ENCODE measurements at places on chromosomes 3 and 15.

GRCh38 chr3:37859908-37860199, 1.8 kb upstream of the CTDSPL start:
- no peak for DNase-seq

DNA sequence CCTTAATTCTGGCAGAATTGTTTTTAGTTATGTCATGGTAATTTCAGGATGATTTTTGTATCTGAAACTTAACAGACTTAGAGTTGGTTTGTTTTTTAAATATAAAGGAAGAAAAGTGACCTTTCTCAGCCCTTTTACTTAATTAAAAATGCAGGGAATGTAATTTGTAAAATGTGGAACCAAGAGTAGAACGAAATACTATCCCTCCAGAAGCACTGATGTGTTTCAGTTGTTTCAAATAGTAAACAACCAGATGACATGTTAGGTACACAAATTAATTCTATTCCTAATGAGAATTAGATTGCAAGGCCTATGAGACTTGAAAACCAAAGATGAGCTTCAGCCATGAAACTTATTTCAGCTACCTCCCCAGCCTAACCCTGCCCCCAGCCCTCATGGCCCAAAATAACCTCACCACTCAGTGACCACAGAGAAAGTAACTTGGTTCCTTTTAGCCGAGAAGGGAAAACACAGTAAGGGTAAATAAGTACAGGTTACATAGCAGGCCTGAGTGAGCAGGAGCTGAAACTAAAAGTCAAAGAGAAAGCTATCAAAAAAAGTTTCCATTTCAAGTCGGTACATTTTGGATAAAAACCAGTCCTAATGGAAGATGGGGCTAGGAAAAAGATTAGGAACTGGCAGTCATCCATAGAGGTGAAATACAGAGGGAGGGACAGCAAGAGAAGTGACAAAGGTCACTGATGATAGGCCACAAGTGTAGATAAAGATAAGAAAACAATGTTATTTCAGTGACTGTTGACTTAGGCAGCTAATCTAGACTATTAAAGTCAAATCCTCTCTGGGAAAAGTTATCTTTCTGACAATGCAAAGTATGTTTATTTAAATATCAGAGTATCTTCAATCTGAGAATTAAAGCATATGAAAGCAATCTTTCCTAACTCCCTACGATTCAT, 23.2 kb downstream of the SENP8 start:
- no peak for DNase-seq

- DNase-seq = no peak
Measured at GRCh38 chr15:88061452-88061851, 195.1 kb downstream of the NTRK3 start.

GRCh38 chr3:188863999-188864406, 307.8 kb upstream of the TPRG1 start:
- DNase-seq = no peak

DNA sequence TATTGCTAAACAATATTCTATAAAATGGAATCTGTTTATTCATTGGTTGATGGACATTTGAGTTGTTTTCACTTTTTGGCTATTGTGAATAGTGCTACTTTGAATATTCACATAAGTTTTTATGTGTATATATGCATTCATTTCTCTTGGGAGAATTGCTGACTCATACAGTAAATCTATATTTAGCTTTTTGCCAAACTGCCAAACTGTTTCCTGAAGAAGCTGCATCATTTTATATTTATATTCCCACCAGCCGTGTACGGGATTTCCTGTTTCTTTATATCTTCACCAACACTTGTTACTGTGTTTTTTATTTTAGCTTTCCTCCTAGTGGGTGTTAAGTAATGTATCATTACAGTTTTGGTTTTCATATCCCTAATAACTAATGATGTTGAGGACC, 12.5 kb upstream of the TCAIM start:
- no peak for DNase-seq

GRCh38 chr3:9078561-9079240, 115.4 kb upstream of the RAD18 start:
- no peak for DNase-seq

- no peak for DNase-seq
Measured at GRCh38 chr3:112143689-112144088, 10.6 kb upstream of the GCSAM start.

DNA sequence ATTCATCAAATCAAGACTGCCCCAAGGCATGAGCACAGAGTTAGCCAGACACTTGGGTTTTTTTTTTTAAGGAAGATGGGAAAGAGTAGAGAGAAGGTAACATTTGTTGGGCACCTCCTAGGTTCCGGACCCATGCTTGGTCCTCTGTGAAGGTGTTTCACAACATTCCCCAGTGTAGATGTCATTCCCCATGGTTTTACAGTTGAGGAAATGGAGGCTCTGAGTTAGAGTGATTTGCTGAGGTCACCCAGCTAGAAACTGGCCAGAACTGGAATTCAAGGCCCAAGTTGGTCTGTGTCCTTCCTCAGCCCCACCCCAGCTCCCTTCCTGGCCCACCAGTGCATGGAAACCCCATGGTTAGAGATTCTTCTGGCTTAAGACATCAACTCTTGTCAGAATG, 19.9 kb downstream of the WNT7A start:
- DNase-seq = no peak

- DNase-seq = no peak
Measured at GRCh38 chr3:182789371-182789770, 3.9 kb upstream of the ATP11B start.

DNA sequence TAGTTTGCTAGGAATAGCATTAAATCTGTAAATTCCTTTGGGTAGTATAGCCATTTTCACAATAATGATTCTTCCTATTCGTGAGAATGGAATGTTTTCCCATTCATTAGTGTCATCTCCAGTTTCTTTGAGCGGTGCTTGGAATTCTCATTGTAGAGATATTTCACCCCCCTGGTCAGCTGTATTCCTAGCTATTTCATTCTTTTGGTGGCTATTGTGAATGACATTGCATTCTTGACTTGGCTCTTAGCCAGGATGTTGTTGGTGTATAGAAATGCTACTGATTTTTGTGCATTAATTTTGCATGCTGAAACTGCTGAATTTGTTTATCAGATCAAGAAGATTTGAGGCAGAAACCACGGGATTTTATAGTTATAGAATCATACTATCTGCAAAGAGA, 690.5 kb upstream of the ALCAM start:
- DNase-seq = no peak

- no peak for DNase-seq
Measured at GRCh38 chr15:53658827-53659555, 100.5 kb downstream of the WDR72 start.

DNA sequence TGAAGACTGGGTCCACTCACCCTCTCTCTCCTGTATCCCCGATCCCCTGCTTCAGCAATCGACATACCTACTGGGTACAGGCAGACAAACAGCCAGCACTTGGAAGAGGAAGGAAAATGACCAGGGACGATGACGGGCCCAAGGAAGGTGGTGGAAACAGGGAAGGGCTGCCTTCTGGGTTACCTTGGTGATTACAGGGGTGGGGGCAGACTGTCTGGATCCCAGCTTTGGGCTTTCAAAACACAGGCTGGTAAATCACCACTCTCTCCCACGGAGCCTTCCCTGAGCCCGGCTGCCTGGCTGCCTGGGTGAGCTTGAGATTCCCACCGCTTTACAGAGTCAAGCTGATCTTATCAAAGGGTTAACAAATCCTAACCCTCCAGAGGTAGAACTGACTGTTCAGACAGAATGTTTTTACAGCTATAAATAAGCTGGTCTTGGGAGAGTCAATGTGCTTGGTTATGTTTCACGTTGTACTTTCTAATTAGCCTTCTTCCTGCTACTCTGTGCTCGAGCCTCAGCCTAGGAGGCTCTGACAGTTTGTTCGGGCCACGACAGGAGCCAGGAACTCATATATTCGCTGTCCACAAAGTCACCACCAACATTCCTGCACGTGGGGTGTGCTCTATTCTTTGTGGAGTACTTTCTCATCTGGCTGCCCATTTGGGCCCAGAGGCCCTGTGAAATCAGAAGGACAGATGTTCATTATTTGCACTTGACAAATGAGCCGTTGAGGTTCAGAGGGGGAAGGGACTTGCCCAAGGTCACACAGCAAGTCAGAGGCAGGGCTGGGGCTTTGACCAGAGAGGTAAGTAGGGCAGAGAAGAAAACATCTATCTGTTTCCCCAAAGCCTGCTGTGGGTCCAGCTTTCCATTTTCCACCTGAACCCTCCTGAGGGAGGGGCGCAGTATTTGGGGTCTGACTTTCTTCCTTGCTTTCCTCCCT, 63.5 kb downstream of the FEM1B start:
- DNase-seq = no peak

DNA sequence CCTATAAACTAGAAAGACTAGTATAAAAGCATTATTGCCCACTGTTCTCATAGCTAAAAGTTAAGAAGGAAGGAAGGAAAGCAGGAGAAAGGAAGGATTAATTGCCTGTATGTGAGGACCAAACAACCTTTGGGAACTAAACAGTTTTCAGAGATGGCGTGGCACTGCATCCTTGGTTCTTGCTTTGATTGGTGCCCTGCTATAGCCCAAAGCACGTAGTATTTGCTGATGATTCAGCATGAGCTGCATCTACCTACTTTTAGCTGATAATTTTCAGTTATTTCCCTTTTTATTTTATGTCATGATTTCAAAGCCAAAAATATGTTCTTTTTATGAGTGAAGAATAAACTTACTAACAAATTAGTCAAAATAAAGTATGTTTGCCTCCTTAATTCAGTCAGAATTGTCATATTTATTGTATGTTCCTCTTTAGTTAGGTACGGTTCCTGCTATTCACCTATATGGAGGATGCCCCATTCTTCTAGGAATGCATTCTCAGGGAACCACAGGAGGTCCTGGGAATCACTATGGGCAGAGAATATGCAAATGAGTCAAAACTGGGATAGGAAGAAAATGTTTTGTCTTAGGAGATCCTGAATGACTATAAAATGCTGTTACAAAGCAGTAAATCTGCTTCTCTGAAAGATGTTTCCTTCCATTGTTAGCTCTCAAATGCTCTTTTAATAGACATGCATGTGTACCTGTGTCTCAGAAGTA, 65.4 kb upstream of the THSD4 start:
- no peak for DNase-seq

DNA sequence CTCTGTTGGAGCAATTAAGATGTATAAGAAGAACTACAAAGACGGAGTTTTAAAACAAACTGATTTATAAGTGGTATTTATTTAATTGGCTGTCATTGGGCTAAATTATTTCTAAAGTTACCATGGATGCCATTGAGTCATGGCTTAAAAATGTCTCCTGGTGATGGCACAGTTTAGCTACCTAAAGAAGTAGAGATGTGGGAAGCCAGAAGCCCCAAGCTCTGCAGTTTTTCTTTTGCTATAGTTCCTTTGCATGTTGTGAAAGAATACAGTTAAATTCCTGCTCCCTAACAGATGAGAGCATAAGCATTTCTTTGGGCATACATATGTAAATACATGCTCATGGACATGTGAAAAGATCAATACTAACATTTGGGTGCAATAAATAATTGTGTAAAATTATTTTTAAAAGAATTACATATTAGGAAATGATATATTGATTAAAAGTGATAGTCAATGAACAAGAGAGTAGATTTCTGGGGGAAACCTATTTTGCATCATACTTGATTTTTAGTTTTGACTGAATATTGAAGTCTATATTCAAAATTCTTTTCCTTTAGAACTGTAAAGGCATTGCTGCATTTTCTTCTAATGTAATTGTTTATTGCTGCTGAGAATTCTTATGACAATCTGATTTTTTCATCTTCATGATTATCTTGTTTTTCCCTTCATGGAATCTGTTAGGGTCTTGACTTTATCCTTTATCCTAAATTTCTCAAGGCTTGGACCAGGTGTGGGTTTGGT, 2.1 kb downstream of the OPA1 start:
- DNase-seq = no peak

DNA sequence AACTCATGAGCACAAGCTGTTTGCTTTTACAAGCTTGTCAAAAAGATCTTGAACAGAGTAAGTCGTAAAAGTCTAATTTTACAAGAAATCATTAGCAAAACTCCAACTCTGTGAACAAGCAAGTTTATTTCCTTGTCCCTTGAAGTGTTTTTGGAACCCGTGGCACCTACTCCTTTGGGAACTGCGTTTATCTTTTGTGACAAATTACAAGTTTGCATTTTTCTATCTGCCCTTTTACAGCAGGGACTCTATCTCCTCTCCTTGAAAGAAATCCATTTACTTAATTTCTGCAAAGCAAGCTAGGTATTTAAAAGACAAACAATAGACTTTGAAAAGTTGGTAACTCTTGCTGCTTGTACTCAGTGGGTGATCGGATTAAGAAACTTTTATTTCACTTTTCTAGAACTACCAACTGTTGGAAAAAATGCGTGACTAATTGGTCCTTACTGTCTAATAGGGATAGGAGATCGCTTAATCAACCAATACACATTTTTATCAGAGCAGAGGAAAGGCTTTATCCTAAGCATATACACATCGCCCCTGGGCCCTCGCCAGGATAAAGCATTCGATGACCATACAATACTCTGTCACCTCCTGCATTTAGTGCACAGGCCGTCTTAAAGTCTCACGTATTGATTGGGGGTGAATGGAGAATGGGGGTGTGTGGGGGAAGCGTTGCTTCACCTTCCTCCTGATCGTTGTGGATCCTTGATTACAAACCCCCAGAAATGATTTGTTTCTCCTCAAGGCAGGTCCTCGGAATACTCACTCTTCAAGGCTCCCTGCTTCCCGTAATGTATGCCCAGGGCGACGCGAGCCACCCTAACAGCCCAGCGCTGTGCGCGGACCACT, 1.7 kb downstream of the PRTG start:
- DNase-seq = no peak

DNA sequence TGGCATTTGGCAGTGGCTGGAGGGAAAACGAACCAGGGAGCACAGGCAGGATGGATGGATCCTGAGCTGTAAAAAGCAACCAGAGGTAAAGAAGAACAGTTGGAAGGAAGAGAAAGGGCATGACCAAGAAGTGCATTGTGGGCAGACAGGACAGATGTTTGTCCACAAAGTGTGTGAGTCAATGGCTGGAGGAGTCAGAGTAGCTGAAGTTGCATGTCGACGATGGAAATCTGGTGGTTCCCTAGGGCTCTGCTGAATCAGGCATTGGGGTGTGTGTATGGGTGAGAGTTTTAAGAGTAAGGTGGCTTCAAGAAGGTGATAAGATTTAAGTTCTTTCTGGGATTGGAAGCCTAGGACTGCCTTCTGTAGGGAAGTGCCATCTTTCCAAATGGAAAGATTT, 214.0 kb upstream of the BHLHE40 start:
- DNase-seq = no peak

DNA sequence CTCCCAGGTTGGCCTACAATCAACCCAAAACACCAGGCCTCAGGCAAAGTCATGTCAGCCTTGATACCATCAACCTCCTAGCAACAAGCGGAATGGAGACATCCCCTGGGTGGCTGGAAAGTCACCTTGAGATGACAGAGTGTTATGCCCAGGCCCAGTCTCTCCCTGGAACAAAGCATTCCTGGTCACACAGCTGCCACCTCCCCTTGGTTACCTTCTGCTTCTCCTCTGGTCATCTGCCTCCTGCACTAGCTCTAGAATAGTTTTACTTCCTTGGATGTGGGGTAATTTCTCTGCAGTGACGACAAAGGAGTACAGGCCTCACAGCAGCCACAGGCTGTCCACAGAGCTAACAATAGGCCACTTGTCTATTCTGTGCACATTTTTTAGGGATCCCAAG, 114.9 kb downstream of the RFTN1 start:
- no peak for DNase-seq
